ENCODE measurements at places on chromosomes 7 and 10.

DNA sequence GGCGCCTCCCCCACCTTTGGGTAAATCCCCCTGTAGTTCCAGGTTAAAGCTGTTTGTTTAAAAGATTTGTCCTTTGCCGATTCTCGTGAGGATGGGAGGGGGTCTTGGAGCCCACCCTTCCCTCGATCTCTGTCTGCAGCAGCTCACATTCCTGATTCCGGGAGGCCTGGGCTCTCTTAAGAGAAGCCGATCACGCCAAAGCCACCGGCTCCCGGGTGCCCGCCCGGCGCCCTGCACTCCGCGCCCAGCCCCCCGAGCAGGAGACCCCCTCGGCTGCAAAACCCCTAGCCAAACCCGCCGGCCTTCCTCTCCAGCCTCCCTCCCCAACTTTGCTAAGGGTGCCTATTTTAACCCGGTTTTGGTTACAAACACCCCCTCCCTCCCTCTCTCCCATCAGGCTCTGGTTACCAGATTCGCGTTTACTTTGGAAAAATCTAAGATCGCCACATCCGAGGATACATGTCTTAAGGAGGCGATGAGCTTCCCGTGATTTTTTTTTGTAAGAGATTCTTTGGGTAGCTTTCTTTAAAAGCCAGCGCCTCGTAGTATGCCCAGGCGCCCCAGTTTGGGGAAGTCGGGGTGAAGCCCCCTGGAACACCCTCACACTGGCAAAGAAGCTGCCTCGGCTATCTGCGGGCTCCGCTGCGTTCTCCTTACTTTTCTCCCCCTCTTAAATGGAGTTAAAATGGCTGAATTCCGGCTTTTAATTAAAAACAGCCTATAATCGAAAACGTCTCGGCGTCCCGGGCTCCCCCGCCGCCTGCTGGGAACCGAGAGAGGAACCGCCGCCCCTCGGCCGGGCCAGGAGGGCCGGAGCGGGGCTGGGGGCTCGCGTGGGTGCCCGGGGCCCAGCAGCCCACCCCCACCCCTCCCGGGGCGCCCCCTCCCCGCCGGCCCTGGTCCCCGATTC, 983 bp downstream of the TNRC18 start:
- no peak for DNase-seq

- no peak for DNase-seq
Observed at GRCh38 chr10:12332572-12333379, 16.6 kb upstream of the CAMK1D start.

DNA sequence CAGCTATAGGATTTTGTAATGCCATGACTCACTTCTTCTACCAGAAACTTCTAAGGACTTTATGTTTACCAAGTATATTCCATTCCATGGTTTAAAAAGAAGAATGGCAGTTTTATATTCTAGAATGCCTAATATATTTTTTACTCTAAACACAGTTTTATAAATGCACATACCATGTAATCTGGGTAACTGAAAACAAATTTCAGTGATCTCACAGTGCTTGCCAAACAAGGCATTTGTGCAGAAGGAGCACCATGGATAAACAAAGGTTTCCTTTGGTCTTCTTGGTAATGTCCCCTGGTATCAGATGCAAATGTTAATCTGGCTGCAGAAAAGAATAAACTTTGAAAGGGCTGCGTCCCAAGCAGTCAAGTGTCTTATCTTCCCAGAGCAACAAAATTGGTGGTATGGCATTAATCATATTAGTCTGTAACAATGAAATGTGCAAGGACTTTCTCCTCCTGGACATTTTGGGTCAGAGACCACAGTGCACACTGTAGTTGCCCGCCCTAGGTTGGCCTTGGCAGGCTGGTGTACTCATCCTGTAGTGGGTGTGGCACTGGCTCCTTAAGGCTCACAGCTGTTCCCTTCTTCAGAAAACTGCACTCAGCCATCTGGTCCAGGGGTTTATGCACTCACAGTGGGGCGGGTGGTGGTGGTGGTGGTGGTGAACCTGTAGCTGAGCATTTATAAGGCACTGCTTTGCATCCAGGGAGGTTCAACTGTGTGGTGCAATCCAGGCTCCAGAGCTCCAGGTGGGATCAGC, 56.7 kb downstream of the LAMB4 start:
- DNase-seq = no peak

DNA sequence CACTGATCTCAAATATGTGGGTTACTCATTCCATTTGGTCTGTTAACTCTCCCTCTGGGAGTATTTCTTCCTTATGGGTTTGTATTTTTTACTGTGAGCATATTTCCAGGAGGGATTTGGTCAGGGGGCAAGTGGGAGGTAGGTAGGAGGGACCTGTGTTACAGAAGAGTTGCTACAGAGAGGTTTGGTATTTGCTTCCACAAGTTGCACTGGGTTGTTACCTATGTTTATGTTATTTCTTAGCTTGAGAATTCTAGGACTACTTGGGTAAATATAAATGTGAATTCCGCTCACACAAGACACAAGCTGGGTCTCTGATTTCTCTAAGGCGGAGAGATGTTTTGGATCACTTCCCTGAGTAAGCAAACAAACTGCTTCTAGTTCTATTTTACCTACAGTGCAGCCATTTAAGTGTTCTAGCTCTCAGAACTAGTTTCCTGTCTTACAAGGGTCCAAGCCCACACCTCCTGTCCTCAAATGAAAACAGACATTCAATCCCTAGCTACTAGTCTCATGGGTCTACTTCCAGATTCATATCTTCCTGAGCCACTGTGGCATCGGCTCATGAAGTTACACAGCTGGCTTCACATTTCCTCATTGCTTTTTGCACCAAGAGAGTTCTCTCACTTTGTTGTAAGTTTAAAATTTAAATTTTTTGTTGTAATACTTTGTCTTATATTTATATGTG, 75.4 kb upstream of the PPP1R3C start:
- DNase-seq = no peak

- DNase-seq = no peak
Observed at GRCh38 chr7:48337012-48337621, 165.9 kb downstream of the ABCA13 start.

DNA sequence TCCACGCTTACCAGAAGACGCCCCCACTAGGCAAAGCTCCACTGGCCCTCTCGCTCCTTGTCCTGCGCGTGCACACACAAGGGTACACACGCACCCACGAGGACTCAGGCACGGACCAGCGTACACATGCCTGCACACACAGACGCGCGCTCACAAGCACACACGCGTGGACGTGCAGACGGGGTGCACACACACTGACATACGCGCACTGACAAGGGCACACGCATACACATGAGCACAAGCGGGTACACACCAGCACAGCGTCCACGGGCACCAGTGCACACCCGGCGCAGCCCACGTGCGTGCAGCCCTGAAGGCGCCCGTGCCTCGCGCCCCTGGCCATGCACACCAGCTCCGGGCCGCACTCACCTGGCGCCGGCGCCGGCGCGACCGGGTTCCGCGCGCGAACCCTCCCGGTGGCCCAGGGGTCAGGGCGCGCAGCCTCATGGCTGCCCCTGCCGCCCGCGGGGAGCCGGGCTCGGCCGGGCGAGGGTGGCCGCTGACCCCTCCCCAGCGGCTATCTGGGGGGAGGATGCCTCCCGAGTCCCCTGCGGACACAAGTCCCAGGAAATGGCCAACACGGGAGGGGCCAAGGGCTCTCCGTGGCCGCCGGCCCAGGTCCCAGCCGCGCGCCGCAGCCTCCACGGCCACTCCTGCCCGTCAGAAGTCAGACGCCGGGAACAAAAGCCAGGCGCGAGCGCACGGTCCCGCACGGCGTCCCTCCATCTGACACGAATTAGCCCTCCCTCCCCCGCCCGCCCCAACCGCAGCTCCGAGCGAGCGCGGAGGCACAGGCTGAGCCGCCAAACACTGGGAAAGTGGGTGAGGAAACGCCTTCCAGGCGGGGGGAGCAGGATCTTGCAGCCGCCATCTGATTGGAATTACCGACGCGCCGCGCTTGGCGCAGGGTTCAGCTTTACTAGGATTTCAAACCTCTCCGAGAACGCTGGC, 45.0 kb downstream of the TNS3 start:
- no peak for DNase-seq

DNA sequence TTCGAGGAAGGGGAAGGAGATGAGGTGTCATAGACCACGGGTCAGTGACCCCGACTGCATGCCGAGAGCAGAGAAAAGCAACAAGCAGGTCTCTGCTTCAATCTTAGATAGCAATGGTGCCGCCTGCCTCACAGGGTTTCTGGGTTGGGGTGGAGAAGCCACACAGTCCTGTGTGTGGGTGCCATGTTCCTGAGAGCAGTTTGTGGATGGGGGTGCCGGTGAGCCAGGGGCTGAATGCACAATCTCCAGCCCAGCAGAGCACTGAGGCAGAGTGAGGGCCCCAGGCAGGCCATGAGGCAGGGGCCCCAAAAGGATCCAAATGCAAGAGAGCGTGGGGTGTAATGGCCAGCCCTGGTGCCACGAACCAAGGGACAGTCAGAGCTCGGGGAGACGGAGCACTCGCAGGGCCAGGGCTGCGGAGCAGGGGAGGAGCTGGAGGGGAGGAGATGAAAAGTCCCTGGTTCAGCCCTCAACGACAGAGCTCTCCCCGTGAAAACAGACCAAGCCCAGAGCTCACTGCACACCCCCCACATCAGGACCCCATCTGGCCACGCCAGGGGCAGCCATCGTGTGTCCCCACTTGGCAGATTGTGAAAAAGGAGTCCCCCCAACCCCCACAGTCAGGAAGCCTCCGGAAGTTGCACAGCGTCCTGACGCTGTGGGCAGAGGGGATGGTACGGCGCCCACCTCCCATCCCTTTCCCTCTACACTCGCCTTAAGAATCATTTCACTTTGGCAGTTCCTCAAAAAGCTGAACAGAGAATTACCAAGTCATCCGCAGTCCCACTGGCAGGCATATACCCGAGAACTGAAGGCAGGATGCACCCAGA, 19.9 kb downstream of the WDR86 start:
- no peak for DNase-seq

GRCh38 chr7:78873117-78873516, 580.4 kb downstream of the MAGI2 start:
- DNase-seq = no peak

DNA sequence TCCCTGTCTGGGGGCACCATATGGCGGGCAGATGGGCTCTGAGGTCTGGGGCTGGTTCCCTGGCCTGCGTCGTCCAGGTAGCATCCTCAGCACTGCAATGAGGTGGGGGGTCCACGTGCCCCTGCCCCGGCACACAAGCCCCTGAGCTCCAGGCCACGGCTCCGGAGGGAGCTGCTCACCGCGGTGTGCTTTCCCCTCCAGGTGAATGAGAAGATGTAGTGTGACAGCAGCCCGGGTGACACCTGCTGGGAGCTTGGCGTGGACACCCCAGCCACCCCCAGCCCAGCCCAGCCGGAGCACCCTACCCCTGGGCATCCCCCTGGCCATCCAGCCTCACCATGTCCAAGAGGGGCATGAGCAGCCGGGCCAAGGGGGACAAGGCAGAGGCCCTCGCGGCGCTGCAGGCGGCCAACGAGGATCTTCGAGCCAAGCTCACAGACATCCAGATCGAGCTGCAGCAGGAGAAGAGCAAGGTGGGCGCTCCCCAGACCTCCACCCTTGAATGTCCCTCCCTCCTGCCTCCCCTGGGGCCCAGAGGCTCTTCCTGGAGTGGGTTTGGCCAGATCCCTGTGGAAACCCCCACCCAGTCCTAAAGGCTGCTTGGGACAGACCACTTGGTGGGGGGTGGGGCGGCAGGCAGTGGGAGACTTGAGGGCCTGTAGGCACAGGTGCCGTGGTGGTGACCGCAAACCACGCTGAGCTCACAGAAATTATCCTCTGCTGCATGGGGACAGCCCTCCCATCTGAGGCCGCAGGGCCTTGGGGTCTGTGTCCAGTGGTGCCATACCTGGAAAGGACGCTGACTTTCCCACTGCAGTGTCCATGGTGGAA, 38.9 kb downstream of the JAKMIP3 start:
- no peak for DNase-seq

DNA sequence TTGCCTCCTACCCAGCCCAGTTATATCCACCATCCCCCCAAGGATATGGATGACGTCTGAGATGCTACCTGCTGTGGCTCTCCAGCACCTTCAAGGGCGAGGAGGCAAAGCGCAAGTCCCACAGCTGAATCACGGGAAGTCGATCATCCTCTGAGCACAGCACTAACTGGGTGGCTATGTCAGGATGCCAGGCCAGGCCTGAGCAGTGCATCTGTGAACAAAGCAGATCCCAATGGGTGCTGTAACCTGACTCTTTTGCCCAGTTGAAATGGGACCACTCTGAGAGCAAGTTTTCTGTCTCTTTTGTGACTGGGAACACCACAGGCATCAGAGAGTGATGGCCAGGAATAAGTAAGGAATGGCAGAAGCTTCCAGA, 12.3 kb downstream of the SEC31B start:
- no peak for DNase-seq

DNA sequence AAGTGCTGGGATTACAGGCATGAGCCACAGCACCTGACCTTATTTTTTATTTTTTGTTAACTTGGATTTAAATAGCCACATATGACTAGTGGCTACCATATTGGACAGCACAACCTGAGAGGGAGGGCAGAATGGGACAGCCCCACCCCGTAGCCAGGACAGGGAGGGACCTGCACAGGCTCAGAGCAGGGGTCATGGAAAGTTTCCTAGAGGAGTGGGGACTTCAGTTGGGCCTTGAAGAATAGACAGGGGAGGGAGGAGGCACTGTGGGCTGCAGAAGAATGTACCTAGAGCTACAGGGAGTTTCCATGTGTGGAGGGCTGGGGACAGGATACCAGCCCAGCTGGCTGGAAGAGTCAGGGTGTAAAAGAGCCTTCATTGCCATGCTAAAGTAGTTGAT, 8.8 kb downstream of the TRIM8 start:
- no peak for DNase-seq

DNA sequence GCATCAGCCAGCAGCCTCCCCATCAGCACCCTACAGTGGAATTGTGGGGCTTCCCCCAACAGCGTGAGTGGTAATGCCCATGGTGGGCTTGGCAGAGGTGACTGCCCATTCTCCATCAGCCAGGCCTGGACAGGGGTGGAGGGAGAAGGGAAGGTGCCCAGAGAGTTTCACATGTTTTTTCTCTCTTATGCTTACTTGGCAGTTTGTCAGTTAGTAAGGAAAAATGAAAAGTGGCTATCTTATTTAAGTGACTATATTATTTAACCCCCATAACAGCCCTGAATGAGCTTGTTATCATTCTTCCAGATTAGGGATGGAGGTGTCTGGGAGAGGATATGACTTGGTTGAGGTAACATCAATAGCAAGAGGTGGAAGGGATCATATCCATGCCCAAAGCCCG, 921.7 kb downstream of the GRID1 start:
- DNase-seq = no peak
